ENCODE measurements at places on chromosomes 3 and 15.

DNA sequence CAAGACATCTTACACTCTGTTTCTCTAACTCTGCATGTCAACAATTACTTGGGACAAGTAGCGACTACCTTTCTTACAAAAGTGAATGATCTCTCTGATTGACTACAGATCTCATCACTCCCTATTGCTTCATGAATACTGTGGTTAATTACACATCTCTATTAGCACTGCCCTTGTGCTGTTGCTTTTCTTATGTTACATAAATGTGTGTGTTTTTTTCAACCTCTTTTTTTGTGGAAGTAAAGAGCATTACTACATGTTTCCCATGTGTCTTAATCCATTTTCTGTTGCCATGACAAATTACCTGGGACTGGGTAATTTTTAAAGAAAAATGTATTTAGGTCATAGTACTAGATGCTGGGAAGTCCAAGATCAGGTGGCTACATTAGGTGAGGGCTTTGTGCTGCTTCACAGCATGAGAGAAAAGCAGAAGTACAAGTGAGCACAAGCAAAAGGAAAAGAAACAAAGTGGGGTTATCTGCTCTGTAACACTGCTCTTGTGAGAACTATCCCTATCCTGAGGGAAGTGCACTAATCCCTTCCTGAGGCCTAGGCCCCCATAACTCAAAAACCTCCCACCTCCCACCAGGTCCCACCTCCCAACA, 298.2 kb upstream of the SATB1 start:
- DNase-seq: no peak

- no peak for DNase-seq
Observed at GRCh38 chr15:81046290-81046689, 45.6 kb downstream of the TLNRD1 start.

GRCh38 chr3:132912416-132912753, 125.8 kb upstream of the TMEM108 start:
- DNase-seq: no peak

- peak; percentile 43 for DNase-seq
Observed at GRCh38 chr3:101068876-101069606, 75.8 kb upstream of the ABI3BP start.

DNA sequence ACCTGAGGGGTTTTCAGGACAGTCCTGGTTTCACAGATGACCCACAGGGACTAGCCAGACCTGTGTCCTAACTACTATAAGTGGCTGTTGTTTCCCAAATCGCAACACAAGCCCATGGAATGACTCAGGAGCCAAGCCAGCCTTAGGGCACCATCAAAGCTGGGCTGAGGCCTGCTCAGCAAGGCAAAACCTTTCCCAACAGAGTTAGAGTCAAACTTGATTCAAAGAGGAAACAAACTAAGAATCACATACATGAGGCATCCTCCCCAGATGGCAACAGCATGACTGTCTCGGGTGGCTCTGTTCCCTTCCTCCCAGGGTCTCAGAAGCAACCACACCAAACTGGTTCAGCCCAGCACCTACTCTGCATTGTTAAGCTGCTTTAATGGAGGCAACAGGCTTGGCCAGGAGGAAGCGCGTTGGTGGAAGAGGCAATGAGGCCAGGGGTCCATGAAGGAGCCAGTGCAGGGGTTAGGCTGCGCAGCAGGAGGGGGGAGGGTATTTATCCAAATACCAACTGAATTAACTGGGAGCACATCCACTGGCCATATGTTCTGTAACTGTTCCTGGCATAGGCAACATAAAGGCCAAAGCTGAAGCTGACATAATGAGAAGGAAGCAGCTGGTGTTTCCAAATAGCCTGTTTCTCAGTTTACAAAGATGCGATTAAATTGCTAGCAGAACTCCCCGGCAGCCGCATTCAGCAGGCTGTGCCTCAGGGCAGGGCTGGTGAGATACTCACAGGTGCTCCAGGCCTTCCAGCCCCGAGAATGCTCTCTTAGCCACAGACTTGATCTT, 102.4 kb downstream of the LRIG1 start:
- DNase-seq: peak; percentile 30

GRCh38 chr15:39548561-39548960, 32.3 kb upstream of the THBS1 start:
- DNase-seq: no peak

DNA sequence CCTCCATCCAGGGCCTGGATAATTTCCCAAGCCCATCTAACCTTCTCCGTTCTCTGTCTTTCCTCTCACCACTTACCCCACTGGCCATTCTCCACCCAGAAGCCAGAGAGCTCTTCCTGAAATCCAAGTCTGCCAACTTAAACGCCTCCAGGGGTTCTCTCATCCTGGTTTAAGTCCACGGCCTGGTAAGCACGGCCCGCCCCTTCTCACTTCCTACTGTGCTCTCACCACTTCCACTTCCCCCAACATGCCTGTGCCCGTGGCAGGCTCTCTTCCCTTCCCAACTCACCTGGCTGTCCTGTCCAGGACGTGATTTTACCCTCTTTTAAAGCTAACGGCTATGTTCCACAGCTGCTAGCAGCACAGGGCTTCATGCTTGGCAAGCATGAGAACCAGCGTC, 1.7 kb upstream of the CX3CR1 start:
- DNase-seq: no peak

DNA sequence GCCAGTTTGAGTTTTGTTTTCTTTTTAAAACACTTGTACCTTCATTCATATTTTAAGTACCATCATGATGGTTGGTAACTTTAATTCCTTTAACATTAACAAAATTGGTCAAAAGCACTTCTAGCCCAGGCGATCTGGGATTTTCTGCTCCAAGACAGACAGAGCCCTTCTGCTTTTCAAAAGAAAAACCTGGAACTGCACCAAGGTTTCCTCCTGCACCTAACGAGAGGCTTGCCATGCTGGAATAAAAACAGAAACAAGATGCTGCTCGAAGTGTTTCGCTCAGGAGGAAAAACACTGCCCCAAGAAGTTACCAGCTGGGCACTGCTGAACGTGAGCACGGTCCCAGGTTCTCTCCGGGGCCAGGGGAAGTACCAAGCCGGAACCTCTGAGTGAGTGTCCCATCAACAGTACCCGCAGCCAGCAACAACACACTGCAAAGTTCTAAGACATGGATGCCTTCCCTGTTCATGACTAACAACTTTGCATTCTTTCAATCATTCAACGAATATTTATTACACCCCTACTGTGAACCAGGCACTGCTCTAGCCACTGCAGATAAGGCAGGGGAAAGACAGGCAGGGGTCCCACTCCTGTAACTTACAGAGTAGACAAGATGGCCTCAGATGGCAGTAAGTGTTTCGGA, 98.8 kb downstream of the XXYLT1 start:
- DNase-seq: peak; percentile 57

- DNase-seq: no peak
Observed at GRCh38 chr3:115958526-115958925, 335.2 kb downstream of the GAP43 start.

GRCh38 chr3:134699141-134699711, 48.4 kb upstream of the KY start:
- no peak for DNase-seq

DNA sequence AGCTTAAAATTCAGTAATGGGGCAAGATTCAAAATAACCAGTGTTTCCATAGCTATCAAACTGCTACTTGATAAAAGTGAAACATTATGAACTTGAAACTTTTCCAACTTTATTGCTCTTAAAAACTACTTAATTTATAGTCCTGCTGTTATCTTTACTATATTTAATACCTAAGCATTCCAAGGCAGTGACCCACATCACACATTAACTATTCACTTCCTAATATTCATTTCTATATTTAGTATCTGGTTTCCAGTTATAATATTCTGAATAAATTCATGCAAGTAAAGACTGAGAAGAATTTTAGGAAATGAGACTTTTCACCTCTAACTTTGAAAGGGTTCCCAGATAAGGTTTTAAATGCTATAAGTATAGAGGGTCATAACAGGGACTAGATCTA, 64.9 kb downstream of the UACA start:
- DNase-seq: no peak

DNA sequence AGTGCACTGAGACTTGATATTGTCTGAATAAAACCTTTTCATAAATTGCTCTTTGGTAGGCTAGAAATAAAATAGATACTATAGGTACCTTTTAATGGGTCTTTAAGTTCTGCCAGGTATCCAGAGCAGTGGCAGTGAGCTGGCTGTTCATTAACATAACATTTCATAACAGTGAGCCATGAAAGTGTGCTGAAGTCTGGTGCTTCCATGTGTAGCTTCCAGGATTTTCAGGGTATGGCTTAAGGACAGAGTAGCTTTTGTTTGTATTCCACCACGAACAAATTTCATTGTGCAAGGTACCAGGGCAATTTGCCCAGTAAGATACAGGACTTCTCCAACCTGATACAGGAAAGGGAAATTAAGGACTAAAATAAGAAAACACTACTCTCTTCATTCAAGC, 124.7 kb upstream of the NANOGP8 start:
- DNase-seq: no peak

DNA sequence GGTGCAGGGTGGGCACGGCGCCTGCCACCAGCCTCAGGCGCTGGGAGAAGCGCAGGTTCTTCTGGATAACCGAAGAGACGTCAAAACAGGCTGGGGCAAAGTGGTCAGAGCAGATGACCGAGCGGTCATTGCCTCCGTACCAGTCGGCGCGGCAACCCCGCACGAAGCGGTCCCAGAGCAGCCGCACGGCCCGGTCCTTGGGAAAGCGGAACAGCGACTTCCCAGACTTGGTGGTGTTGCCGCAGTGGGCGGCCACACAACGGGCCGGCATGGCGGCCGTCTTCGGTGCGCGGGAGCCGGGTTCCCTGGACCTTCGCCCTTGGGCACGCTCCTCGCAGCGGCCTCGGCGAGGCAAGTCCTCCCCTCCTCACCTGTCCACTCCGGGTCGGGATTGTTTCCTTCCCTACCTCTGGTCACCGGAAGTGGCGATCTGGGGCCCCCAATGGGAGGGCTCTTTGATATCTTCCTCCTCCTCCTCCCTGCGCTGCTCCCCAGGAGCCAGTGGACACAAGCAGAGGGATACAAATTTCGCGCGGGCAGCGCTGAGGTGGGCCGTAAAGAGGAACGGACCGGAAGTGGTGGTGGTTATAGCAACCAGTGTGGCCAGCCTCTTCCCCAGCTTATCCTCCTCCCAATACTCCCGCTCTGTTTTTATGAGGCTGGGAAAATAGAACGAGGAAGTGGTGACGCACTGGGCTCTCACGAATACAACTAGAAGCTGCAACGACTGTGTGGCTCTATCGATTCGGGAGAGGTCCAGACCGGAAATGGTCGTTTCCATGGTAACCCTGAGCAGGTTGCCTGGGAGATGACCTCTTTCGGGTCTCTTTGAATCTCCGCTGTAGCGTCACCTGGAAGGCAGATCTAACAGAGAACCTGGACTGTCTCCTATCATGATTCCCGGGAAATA, at the start of the genes LRRC49 and THAP10:
LRRC49 (plus strand) TSS at position 825 of the 910 bp plus-strand sequence; CDS start at position 894, 69 bp downstream.
THAP10 (minus strand) TSS at position 432 of the 910 bp plus-strand sequence; CDS start at position 271, 161 bp downstream.
- DNase-seq: peak; percentile 99

DNA sequence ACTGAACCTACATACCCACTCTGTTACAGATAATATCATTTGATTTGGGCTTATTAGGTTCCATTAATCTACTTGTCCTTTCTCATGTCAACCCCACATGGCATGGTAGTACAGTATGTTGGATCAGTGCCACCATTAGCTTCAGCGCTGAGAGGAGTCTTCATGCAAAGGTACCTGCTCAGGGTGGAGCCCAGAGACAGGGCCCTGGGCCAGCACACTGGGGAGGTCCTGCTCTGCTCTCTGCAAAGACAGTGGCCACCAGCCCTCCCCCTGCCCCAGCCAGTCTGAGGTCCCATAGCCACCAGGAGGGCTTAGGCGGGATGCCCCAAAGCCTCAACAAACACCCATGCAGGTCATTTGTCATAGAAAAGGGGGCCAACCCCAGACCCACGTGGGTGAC, 71.0 kb downstream of the ATP10A start:
- DNase-seq: no peak

DNA sequence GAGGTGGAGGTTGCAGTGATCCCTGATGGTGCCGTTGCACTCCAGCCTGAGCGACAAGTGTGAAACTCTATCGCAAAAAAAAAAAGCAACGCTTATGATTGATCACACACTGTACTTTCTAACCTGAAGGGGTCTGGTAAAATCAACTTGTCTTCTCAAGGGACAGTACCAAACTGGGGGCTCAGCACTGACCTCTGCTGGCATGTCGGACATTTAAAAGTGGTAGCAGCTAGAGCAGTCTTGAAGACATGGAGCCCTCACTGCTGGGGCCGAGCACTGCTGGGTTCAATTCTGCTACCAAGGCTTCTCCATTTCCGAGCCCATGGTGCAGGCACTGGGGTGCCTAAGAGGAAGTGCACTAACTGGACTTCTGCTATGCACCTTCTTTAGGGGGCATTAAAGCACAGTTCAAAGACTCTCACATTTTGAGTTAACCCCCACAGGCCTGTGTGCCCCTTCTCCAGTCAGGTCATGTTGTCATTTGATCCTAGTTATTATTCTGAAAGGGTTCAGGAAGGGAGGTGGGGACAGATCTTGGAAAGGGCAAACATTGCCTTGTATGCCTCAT, 26.4 kb upstream of the LAMP3 start:
- DNase-seq: peak; percentile 34

DNA sequence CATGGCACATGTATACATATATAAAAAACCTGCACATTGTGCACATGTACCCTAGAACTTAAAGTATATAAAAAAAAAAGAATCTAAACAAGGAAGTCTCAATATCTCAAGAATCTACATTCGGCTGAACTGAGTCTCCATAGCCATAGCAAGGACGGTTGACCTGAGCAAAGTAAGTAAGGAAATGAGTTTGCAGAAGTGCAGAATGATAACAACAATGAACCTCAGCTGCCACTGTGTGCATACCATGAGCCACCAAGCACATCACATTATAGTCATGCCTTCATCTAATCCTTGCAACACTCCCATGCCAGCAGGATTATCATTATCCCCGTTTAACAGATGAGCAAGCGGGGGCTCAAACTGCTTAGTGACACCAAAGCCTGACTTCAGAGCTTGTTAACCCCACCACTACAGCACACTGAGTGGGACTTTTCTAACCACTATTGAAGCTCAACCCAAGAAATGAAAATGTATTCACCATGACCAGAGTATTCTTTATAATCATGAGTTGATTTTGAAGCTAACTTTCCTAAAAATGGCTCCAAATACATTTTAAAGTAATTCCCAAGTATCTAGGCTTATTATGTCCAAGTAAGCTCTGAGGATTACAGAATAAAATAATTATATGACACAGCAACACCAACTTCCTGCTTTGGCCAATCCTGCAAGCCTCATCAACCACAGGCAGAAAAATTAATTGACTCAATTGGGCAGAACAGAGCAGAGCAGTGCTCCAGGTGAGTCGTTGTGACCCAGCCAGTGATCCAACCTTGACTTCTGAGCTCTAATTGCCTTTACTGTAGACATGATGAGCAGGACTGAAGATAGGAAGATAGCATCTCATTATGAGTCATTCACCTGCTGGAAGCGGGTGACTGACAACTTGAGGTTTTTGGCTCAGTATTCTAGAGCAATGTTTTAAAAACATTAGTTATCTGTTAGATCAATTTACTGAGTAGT, 47.3 kb upstream of the IL12A start:
- peak; percentile 40 for DNase-seq

GRCh38 chr15:94263341-94264273, 32.2 kb downstream of the MCTP2 start:
- peak; percentile 31 for DNase-seq

DNA sequence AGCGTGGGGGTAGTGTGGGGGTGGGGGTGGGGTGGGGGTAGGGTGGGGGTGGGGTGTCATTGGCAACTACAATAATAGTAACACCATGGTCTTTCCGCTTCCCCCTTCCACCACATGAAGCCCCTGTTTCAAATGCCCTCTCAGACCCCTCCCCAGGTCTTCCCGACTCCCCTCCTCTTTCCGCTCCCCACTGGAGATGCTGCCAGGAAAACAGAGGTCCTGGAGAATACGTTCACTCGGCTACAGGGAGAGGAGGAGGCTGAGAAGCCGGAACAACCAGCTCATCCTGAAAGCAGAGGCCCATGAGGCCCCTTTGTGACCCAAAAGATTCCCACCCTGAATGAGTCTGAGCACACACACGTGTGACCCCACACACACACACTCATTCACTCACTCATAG, 75.4 kb downstream of the CPN2 start:
- no peak for DNase-seq
